Endothelial cell (in vitro differentiated cells): ENCODE measurements at places on chromosomes 3 and 15.

GRCh38 chr15:45535486-45536042, 13.0 kb upstream of the SLC30A4 start:
- DNase-seq = no peak

DNA sequence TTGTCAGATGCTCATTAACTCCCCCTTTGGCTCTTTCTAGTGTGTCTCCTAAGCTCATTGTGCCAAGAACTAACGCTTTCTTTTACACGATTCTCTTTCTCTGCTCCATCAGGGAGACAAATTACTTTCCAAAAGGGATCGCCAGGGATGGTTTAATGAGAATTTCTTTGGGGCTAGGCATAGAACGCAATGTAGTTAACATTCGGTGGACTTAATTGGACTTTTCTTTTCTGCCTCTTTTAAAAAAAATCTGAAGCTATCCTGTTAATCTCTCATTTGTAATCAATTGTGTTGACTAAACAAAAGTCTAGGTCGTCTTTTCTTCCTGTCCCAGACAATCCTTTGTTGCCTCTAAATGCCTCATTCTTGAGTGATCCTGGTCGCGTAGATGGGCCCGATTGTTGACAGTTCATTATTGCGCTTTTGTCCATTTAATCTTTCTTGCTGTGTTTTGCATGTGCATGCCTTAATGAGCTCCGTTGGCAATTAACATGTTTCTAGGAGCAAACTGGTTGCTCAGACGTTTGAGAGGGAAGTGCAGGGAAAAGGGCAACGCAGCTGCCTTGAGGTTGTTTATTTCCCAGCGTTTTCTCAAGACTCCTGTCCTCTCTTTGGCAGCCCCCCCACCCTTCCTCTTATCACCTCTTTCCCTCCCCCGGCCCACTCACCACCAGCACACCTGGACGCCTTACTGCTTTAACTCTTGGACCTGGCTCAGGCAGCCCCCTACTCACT, 7.8 kb downstream of the FEZF2 start:
- DNase-seq = no peak

GRCh38 chr15:40528801-40529200, 36.0 kb downstream of the CCDC32 start:
- no peak for DNase-seq

- DNase-seq = no peak
These were observed 189.9 kb upstream of the THRB start for GRCh38 chr3:24684506-24685023.

DNA sequence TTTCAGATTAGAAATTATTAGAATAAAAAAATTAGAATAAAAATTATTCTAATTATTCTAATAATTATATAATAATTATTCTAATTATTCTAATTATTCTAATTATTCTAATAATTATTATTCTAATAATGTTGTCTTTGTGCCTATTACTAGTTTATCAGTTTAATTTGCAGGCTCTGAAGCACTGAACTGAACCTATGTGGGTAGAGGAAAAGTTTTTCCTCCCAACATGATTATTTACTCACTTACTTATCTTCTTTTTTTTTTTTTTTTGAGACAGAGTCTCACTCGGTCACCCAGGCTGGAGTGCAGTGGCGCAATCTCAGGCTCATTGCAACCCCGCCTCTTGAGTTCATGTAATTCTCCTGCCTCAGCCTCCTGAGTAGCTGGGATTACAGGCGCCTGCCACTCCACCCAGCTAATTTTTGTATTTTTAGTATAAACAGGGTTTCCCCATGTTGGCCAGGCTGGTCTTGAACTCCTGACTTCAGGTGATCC, 39.7 kb upstream of the C15orf39 start:
- DNase-seq = no peak

GRCh38 chr15:59687836-59688235, 1.3 kb downstream of the BNIP2 start:
- DNase-seq = no peak

- DNase-seq = no peak
These were observed 221.4 kb upstream of the NANOGP8 start for GRCh38 chr15:35306361-35306981.

GRCh38 chr3:112463250-112463649, 36.0 kb downstream of the BTLA start:
- DNase-seq = no peak

- DNase-seq = no peak
These were observed 42.3 kb upstream of the ARL8B start for GRCh38 chr3:5079761-5080160.

GRCh38 chr3:124951511-124952281, 17.1 kb upstream of the MUC13 start:
- DNase-seq = no peak

DNA sequence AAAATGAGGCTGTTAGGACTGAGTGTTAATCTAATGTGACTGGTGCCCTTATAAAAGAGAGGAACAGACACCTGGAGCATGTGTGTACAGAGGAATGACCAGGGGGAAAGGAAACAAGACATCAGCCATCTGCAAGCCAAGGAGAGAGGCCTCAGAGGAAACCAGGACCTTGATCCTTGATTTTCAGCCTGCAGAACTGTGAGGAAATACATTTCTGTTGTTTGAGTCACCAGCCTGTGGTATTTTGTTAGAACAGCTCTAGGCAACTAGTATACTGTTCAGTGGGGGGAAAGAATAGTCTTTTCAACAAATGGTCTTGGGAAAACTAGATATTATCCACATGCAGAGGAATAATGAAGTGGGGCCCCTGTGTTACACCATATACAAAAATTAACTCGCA, 80.6 kb downstream of the CCR1 start:
- DNase-seq = no peak

- no peak for DNase-seq
These were observed 56.5 kb downstream of the HEG1 start for GRCh38 chr3:124999317-124999716.

DNA sequence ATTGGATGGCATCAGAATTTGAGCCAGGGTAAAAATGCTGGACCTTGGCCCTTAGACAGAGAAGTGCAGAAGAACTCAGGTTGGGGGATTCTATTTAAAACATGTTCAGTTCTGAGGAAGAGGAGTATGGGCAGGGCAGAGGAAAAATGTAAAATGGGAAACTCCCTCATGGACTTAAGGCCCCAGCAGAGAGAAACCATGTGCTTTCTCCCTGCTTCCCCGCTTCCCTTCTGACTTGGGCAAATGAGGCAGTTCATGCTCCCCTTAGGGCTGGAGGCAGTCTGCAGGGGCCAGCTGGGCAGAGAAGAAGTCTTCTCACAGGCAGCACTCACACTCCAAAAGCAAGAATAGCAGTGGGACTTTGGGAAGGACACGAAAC, 9.9 kb upstream of the NUDT16 start:
- no peak for DNase-seq

DNA sequence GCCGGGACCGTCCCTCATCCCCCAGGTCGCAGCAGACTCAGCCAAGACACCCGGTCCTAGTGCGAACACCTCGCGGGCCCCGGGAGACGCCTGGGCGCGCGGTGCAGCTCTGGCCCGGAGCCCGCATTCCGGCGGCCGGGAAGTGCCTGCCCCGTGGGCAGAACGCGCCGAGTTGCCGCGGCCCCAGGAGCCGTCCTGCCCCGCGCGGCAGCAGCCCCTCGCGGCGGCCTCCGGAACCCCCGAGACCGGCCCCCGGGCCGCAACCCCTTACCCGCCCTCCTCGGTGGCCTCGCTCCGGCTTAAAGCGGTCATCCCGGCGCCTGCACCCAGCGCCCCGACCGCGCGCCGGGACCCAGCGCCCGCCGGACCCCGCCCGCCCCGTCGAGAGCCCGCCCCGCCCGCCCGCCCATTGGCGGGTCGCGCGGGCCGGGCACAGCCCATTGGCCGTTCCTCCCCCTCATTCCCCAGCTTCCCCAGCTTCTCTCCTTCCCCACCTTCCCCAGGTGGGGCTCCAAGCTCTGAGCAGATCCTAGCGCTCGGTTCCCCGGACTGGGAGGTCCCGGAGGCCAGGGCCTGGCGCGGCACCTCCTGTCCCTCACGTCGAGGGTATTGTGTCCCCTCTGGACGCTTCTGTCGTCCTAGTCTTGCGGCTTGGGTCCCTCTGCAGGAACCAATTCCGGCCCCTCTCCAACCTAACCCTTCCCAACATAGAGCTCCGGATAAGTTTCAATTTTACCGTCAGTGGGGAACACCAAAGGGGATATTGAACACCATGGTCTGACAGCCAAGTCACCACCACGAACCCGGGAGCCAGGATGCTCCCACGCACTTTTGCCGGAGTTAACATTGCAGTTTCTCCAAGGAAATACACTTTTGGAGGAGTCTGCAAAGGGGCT, at the start of gene GRAMD2A:
TSS of gene GRAMD2A (minus strand) at position 328 of the 896 bp plus-strand sequence.
- peak; percentile 33 for DNase-seq

- DNase-seq = peak; percentile 90
These were observed 23.6 kb downstream of the RHCG start for GRCh38 chr15:89472785-89473256.

- no peak for DNase-seq
These were observed 346.0 kb downstream of the NLGN1 start for GRCh38 chr3:173743516-173743915.

DNA sequence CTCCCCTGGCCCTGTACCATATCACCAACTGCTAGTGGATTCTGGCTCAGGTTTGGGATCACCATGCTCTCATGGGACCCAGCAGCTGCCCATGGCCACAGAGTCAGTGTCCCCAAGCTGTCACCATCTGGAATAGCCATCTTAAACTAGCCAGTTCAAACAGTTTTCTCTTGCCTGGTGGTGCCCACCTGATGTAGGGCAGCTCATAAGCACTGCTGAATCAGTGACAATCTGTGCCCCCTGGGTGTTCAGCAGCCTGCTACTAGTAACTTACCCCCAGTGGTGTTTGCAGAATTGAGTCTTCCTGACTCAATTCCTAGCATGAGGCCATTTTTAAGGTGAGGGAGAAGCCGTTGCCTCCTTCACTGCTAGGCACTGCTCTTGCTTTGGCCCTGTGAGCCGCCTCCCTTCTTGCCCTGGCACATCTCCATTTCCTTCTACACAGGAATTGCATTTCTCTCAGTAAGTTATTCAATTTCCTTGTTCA, 7.9 kb downstream of the RPSA start:
- no peak for DNase-seq

DNA sequence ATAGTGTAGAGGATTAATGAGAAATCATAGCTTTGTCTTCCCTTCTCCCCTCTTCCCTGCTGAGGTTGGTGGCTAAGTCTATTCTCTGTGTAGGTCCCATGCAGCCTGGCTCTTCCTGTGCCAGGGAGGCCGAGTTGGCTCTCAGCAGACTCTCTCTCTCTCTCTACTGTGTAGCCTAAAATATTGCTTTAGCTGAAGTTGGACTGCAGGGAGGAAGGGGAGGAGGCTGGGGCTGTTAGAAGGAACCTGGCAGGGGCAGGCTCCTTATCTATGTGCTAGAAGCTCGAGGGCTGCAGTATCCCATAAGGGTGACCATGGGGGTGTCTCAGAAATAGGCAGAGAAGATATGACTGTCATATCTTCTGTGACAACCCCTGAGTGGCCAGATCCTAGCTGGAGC, 160.8 kb downstream of the EPHB1 start:
- DNase-seq = no peak

- peak; percentile 38 for DNase-seq
These were observed 177.2 kb downstream of the ITPR1 start for GRCh38 chr3:4670352-4670751.

DNA sequence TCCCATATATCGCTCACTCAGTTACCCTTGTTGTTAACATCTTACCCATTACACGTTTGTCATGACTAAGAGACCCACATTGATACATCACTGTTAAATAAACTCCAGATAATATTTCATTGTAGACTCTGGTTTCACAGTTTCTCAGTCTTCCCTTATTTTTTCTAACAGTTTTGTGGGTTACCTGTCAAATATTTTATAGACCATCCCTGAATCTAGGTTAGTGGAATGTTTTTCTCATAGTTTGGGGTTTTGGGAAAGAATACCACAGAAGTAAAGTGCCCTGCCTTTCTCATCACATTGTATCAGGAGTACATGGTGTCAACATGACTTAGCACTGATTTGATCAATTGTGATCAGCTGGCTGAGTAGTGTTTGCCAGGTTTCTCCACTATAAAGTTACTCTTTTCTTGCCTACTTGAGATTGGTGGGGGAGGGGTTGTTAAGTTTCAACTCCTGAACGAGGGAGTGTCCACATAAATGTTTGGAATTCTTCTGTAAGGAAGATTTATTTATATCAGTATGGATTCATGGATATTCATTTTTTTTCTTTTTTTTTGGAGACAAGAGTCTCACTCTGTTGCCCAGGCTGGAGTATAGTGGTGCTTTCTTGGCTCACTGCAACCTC, 25.9 kb downstream of the RNF111 start:
- no peak for DNase-seq

- DNase-seq = no peak
These were observed 7.5 kb downstream of the KNSTRN start for GRCh38 chr15:40389824-40390595.

DNA sequence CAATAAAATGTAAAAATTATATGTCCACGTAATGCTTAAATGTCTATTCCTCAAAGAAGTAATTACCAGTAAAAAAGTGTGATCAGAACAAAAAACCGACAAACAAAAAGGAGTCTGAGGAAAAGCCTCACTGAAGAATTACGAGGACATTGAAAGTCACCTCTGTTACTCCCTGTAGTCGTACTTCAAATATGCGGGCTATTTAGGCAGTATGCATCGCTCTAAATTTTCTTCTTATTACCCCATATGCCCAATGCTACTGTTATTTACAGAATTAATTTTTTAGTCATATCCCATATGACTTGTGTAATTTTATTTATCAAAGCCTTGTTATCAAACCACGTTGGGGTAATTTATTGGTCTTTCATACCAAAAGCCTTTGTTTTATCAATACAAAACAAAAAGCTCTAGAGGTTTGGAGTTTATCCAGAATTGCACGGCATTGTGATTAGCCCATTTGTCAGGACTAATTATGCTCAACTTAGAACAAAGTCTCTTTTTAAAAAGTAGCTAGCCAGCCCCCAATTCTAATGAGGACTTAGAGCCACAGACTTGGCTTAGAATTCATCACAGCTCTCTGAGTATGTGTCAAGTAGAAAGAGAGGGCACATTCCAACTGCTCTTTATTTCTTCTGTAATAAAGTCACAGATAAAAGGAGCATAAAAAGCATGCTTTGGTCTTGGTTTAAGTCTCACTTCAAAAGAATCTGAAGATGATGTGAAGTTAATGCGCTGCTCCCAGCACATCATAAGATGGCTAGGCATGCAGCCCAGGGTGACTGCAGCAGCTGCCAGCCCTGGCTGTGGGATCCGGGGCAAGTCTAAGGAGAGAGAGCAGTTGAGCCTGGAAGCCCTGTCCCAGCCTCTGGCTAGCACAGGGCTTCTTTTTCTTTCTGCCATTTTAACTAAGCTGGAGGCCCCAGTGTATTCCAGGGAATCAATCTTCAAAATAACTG, 521.0 kb downstream of the GABRG3 start:
- DNase-seq = no peak

GRCh38 chr3:78497767-78498166, 1270.0 kb downstream of the ROBO1 start:
- DNase-seq = no peak

GRCh38 chr3:57872606-57873005, 116.5 kb downstream of the SLMAP start:
- no peak for DNase-seq
